Neural progenitor cell (in vitro differentiated cells): ENCODE measurements at places on chromosomes 4 and X.

GRCh38 chr4:109648266-109648996 is 54.8 kb downstream of the CASP6 start:
- H3K36me3 ChIP-seq, result no peaks in the 10 kb centered on the region
- no peak overlapping the region for H3K27ac ChIP-seq
- no peak overlapping the region for H3K4me3 ChIP-seq
- H3K4me1 ChIP-seq, result no peaks in the 10 kb centered on the region

DNA sequence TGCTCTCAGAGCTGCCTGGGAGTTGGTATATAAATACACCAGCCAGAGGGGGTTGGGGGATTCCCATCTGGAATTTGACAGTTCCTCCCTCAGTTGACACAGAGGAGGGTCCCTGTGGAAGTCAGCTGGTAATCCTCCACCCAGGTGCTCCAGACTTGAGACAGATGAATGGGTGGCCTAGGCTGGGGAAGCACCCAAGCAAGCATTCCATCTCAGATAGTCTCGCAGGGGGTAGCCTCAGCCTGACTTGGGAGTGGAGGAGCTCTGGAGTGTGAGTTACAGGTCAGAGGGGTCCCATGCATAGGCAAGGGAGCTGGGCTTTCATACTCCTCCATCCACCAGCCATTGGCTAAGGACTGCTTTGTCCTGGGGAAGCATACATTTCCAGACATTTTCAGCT is 229.3 kb upstream of the BCOR start:
- no peak overlapping the region for H3K27ac ChIP-seq
- no peaks in the 10 kb centered on the region for H3K36me3 ChIP-seq
- H3K4me1 ChIP-seq, result peaks cover 6% of the 10 kb centered on the region
- H3K27me3 ChIP-seq, result no peaks in the 10 kb centered on the region

DNA sequence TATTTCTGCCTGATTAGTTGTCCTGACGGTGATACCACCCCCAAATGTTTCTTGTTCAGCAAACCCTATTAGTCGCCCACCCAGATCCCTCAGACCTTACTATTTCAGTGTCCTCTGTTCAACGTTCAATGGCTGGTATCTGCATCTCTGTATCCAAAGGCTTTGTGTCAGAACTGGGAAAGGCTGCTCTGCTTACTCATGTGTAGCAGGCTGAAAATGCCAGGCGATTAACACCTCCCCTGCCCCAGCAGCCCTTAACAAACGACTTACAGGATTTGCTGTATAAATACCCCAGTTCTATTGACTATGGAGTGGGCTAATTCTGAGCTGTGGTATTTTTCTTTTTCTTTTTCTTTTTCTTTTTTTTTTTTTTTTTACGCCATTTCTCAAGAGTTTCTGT is 415.0 kb downstream of the ZNF674 start:
- DNase-seq, result peak; percentile 86
- no peak overlapping the region for H3K4me3 ChIP-seq
- peaks cover 3% of the 10 kb centered on the region for H3K4me1 ChIP-seq
- H3K36me3 ChIP-seq, result no peaks in the 10 kb centered on the region

DNA sequence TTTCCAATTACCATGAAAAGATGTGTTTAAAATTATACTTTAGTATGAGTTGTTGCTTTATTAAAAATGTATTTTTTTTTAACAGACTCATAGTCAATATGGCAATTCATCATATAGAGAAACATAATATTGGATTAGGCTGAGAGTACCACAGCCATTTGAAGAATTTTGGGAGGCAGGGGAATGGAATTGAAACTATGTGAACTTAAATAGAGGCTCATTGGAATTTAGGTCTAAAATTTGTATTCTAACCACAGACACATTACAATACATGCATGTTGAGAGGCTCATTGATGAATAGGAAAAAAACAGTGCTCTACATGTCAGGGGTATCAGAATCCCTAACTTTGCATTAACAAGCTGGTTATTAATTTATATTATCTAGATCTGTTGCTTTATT is 269.6 kb downstream of the DKK2 start:
- no peak overlapping the region for H3K4me3 ChIP-seq
- no peaks in the 10 kb centered on the region for H3K36me3 ChIP-seq
- H3K4me1 ChIP-seq, result peaks cover 11% of the 10 kb centered on the region
- H3K27ac ChIP-seq, result no peak overlapping the region
- DNase-seq, result no peak

GRCh38 chr4:136863756-136864155 is 668.5 kb downstream of the PCDH18 start:
- no peaks in the 10 kb centered on the region for H3K36me3 ChIP-seq
- no peak overlapping the region for H3K27ac ChIP-seq
- no peaks in the 10 kb centered on the region for H3K27me3 ChIP-seq
- peak; percentile 9 for DNase-seq
- no peak overlapping the region for H3K4me3 ChIP-seq
- no peaks in the 10 kb centered on the region for H3K4me1 ChIP-seq

DNA sequence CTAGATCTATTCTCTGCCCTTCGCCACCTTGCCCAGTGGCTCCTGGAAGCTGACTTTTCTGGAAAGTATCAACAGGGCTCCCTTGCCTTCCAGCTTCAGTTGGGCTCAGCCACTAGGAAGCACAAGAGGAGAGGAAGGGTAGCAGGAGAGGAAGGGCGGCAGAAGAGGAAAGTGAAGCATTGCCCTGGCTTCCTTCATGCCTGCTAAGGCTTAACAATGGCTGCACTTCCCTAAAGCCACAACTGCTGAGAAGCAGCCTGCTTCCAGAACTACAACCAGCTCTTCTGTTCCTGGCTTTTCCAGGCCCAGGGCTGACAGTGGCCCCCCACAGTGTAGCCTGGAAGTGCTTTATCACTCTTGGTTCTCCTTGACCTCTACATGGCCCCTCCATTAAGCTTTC is 29.1 kb upstream of the PGM2 start:
- H3K4me3 ChIP-seq, result no peak overlapping the region
- H3K4me1 ChIP-seq, result no peaks in the 10 kb centered on the region
- H3K27ac ChIP-seq, result no peak overlapping the region
- no peak for DNase-seq
- H3K27me3 ChIP-seq, result no peaks in the 10 kb centered on the region

- no peaks in the 10 kb centered on the region for H3K27me3 ChIP-seq
- H3K4me1 ChIP-seq, result no peaks in the 10 kb centered on the region
Measured at GRCh38 chrX:66731398-66731797, 92.5 kb upstream of the EDA2R start.

- DNase-seq, result peak; percentile 78
- H3K27me3 ChIP-seq, result no peaks in the 10 kb centered on the region
- H3K36me3 ChIP-seq, result no peaks in the 10 kb centered on the region
- H3K27ac ChIP-seq, result no peak overlapping the region
- H3K4me3 ChIP-seq, result no peak overlapping the region
- no peaks in the 10 kb centered on the region for H3K4me1 ChIP-seq
Measured at GRCh38 chr4:163681208-163681821, 186.8 kb downstream of the TMA16 start.

DNA sequence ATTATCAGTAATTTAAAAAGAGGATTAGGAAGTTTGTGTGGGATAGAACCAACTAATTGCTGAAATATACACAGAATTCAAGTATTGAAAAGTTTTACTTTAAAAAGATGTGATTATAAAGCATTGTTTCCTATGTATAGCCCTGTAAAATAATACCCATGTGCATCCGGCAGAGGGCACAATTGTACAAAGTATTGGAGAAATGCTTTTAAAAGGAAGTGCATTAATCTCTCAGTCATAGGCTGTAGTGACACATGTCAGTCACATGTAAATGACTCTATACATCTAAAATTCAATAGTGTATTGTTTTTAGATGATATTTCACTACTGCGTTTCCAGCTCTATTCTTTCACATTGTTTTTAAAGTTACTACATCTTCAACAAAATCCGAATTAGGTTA is 9.7 kb upstream of the GEMIN8 start:
- no peaks in the 10 kb centered on the region for H3K4me1 ChIP-seq
- no peak overlapping the region for H3K4me3 ChIP-seq
- H3K27ac ChIP-seq, result no peak overlapping the region
- peak; percentile 57 for DNase-seq
- H3K27me3 ChIP-seq, result no peaks in the 10 kb centered on the region

DNA sequence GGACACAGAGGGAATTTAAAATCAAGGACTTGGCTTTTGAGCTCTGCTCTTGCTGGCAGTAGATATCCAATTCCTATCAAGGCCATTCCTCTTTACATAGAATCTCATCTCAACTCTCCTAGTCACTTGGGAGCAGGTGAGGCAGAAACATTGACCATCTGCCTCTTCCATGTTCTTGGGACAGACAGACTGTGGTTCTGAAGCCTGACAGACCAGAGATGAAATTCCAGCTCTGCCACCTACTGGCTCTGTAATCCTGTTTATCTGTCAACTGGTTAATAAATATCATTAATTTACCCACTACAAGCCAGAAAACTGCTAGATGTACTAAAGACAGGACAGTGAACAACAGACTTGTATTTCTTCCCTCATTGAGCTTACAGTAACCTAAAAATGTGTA is 300.8 kb downstream of the ADGRL3 start:
- H3K36me3 ChIP-seq, result peaks cover 10% of the 10 kb centered on the region
- H3K27ac ChIP-seq, result no peak overlapping the region
- H3K4me3 ChIP-seq, result no peak overlapping the region
- no peak for DNase-seq
- peaks cover 17% of the 10 kb centered on the region for H3K4me1 ChIP-seq

DNA sequence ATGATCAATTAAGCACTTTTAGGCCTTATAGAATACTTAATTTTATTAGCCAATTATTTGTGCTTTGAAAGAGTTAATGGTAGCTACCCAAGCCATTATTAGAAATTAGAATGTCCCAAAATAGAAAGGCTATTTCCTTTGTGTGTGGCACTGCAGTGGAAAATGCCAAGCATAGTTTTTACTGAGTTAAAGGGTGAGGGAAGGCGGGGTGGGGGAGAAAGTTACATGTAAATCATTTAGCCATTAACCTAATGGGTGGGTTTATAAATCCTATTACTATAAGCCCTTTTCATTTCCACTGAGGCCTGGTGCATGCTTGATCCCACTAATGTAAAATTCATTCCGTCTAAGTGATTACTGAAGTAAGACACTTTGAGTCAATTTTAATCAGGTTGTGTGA is 105.8 kb downstream of the POLA1 start:
- H3K27me3 ChIP-seq, result no peaks in the 10 kb centered on the region
- H3K36me3 ChIP-seq, result no peaks in the 10 kb centered on the region
- no peak overlapping the region for H3K27ac ChIP-seq
- no peak for DNase-seq
- H3K4me3 ChIP-seq, result no peak overlapping the region
